Dorsolateral prefrontal cortex (tissue), 122 donors: ENCODE measurements at places on chromosomes 1 and 21. TPM values are rescaled to one million over a fixed set of nuclear protein-coding genes. Genes with fewer than 3 reads are reported as not detected.

Gene OR6N1
- total RNA-seq: not detected

Gene ATF6
- 26.9 TPM for total RNA-seq

Gene EXTL1
- 37.4 TPM for total RNA-seq

Gene COL9A2
- total RNA-seq: 27.2 TPM

Gene ADAMTS1
- 23.0 TPM for total RNA-seq

GRCh38 chr1:155864393-155864792, 5.0 kb downstream of the SYT11 start:
- no peak for DNase-seq

- no peak for DNase-seq
Observed at GRCh38 chr1:30596470-30596869, 126.9 kb downstream of the MATN1 start.

DNA sequence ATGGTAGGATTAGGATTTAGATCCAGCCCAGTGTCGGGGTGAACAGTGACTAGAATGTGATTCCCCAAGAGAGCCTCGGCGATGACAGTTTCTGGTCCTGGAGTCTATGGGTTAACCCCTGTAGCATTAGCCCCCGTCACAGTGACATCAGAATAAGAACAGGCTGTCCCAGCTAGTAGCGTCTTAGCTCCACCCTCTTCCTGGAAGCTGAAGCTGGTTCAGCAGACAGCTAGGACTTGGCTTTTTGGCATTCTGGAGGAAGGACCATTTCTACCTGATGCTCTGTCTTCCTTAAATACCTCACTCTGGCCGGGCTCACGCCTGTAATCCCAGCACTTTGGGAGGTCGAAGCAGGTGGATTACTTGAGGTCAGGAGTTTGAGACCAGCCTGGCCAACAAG, 5.0 kb downstream of the NDUFS2 start:
- DNase-seq: no peak

DNA sequence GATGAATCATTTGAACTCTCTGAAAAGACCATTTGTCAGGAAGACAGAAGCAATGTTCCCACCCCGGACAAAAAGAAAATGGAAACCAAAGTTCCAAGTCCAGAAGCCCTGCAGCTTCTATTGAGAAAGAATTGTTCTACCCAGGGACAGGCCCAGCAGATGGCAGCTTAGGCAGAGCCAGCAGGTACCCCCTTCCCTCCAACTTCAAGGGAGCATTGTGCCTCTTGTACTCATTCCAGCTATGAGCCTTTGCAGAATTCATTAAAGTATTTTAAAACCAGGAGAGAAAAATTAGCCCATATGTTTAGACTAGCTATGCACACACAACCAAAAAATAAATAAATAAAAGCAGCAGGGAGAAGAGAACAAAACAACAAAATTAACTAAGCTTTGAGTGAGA, 85.2 kb upstream of the KCND3 start:
- no peak for DNase-seq

- DNase-seq: no peak
Observed at GRCh38 chr1:212098310-212098709, 62.8 kb downstream of the DTL start.

GRCh38 chr1:169259816-169260215, 107.8 kb downstream of the NME7 start:
- DNase-seq: no peak

DNA sequence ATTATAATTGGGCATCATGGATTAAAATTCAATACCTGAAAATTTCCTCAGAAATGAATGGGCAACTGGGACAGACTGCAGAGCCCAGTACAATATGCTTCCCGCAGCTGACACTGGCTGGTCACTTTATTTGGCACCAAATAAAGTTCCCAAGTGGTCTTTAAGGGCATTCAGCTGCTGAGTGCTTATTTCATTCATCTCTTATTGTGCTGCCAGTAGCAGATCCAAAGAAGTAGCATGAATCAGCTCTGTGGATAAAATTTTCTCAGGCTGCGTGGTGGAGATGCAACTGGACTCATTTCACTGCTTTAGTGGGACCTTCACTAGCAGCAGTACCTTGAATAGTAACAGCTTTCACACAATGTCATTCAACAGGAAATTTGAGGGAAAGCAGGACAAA, 226.3 kb upstream of the ADGRL2 start:
- DNase-seq: no peak

DNA sequence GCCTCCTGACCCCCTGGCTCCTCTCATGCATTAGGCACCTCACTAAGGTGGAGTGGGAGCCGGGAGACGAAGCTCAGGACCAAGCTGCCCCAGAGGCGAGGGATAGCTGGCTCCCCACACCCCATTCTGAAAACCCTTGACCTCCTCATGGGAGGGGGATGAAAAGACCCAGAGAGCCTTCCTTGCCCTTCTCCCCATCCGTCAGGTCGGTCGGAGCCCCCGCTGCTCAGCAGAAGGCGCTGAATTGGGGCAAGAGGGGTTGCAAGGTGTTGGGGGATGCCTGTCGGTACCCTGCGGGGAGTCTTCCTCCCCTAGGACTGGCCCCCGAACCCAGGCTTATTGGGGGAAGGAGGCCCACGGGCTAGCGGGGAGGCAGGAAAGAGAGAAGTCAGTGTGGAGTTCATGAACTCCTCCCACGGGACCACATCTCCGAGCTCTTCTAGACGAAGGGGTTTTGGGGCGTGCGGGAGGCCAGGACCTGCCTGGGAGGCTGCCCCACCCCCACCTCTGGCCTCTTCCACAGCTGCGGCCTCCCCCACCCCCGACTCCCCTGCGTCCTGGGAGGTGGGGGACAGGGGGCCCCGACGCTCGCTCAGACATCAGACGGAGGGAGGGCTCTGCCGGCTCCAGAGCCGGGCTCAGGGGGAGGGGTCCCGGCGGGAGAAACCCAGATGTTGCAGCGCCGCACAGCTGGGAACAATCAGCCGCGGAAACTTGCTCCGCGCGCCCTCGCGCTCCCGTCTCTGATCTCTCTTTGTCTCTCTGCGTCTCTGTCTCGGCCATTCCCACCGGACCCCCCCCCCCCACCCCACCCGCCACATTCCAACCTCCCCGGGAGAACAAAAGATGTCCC, 719 bp downstream of the MFAP2 start:
- DNase-seq: no peak

DNA sequence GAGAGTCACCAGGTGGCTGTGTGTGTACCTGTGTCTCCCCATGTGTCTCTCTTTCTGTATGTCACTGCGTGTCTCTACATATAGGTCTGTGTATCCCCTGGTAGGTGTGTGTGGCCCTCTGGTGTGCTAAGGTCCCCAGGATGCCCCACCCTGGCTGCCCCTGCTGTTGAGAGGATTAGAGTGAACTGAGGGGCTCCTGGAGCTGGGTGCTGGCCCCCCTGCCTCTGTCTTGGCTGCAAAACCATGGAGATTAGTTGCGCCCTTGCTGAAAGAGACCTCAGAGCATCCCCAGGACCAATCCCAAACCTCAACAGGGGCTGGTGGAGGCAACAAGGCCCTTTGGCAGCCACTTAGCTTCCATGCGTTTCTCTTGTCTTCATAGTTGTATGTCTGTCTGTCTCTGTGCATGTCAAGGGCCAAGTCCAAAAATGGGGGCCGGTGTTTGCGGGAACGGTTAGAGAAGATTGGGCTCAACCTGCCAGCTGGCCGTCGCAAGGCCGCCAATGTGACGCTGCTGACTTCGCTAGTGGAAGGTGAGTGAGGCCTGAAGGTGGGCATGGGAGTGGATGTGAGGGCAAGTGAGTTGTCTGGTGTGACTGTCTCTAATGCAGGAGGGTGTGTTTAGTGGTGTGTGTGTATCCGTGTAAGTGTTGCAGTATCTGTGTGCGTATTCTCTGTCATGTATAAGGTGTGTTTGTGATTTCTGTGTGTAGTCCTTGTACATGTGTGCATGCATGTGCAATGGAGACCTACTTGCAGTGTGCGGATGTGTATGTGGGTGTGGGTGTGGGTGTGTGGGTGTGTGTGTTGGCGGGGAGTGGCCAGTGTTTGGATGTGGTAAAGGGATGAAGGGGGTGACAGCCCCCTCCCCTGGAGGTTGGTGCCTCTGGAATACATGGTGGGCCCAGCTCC, 16.7 kb downstream of the TFAP2E start:
- DNase-seq: no peak

DNA sequence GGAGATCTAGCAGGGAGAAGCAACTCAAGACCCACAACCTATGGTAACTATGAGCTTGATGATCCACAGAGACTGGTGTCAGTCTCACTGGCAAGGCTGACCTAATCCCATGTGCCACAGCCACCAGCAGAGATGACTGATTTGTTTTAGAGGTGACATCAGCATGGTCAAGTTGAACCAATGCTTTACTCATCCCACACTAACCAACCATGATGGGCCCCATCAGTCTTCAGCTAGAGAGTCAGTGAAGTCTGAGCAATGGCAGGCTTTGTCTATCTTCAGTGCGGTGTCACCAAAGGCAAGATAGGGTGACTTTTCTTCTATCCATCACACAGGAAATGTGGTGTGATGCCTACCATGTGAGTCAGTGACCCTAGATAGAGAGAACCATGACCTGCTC, 1470.7 kb downstream of the NCAM2 start:
- DNase-seq: no peak

GRCh38 chr1:231357831-231358354, 19.8 kb downstream of the SPRTN start:
- no peak for DNase-seq

DNA sequence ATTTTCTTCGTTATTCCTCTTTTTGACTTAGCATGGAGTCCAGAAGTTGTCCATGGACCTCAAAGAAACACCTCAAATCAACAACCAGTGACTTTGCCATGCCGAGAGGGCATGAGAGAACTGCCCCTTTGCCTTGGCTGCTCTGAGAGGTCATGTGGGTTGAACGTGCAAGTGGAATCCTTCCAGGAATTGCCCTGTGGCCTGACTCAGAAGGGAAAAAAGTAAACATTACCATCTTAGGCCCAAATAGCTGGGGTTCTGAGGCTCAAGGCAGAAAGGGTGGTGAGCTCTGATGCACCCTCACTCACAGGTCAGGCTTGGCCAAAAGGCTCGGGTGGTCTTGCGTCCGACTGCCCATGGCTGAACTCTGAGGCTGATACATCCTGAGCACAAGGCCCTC, 15.1 kb downstream of the STUM start:
- DNase-seq: no peak

GRCh38 chr21:24110846-24111245, 1496.4 kb downstream of the MRPL39 start:
- no peak for DNase-seq

DNA sequence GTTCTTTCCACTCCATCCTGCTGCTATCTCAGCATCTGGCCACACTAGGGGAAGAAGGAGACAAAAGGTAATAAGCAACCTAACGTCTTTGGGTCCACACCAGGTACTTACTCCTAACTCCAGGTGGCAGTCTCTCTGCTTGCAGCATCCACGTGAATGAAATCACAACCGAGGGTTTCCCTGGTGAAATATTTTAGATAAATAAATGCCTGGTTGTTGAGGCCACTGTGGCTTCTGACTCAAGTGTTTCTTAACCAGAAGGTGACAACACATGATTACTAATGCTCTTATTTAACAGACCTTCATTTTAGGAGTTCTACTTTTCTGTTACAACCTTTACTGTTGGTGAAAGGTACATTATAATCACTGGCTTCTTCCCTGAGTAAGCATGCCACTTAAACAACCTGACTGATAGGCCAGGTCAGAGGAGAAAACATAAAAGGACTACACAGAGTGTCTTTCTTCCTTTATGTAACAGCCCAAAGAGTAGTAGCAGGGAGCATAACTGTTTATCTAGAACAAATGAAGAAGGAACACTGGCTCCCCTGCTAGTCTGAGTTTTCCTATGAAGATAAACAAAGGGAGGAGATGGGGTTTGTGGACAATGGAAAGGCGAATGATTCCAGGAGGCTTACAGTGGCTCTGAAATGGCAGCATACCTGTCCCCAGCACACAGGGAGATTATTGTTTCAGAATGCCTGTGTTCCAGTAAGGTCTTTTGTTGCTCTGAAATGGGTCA, 59.9 kb downstream of the SYT6 start:
- no peak for DNase-seq

- DNase-seq: no peak
Observed at GRCh38 chr1:221565711-221566110, 176.2 kb downstream of the DUSP10 start.

DNA sequence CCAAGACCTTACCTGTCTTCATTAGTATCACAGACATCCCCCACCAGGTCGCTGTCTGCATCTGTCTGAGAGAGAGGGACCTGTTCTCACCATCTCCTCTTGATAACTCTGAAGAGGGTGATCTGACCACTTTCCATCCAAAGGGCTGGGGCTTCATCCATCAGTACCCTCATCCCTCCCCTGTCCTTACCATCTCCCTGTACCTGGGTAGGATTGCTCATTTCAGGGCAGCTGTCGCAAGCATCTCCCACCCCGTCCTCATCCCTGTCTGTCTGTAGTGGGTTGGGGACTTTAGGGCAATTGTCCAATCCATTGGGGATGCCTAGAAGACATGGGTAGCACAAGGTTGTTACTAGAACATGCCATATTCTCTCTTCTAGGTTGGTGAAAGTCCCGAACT, 7.9 kb downstream of the THBS3 start:
- no peak for DNase-seq

GRCh38 chr1:228349701-228350171, 56.9 kb downstream of the TRIM11 start:
- no peak for DNase-seq

GRCh38 chr21:24868117-24868516, 739.2 kb downstream of the MRPL39 start:
- no peak for DNase-seq

DNA sequence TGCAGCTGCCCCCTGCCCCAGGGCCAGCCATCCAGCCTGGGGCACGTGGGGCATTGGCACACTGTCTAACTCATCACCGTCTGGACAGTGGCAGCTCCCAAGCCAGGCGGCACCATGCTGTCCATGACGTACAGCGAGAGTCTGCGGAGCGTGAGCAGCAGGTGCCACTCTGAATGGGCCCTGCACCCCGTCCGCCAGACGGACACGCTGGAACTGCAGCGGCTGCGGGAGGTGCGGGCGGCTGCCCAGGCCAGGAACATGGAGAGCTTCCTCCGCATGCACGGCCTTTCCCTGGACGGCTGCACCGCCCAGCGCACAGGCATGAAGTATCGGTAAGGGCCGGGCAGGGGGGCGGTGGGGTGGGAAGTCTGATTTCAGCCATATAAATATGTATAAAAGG, 5.7 kb downstream of the KCNAB2 start:
- DNase-seq: no peak

DNA sequence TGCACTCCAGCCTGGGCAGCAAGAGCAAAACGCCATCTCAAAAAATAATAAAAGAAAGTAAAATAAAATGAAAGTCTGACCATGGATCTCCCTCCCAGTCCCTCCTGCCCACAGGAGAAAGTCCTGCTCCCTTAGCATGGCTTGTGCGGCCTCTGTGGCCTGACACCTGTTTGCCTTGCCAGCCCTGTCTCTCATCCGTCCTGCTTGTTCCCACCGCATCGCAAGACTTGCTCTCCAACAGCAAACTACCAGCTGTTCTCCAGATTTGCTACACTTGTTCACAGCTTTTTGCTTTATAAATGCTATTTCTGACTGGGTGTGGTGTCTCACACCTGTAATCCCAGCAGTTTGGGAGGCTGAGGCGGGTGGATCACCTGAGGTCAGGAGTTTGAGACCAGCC, 2.7 kb downstream of the ETV3L start:
- DNase-seq: no peak

- DNase-seq: peak; percentile 62
Observed at GRCh38 chr21:29849735-29850176, 90.0 kb downstream of the GRIK1 start.

GRCh38 chr1:221809091-221810029, 67.5 kb upstream of the DUSP10 start:
- no peak for DNase-seq
